ENCODE measurements at places on chromosomes 13 and 19.
A peak's percentile ranks its signal among the peaks of the same experiment; 100 is the strongest.

- no peak for DNase-seq
Observed at GRCh38 chr13:37381502-37381901, 217.1 kb downstream of the POSTN start.

DNA sequence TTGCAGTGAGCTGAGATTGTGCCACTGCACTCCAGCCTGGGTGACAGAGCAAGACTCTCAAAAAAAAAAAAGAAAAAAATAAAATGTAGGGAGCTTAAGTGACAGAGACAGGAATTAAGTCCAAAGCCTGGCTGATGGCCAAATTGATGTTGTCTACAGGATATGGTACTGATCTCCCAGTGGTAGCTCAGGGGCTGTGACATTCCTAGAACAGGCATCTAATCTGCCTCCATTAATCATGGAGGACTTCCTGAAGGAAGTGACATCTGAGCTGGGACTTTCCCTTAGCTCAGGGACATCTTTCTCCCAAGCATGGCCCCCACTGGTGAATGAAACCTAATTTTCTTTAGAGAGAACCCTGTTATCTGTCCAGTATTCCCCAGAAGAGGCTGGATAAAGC, 11.4 kb upstream of the EDDM13 start:
- no peak for DNase-seq

GRCh38 chr19:17390665-17391370, 3.2 kb downstream of the CCDC194 start:
- peak; percentile 92 for DNase-seq

- no peak for DNase-seq
Observed at GRCh38 chr13:27319404-27319803, 48.8 kb downstream of the RASL11A start.

- DNase-seq, result no peak
Observed at GRCh38 chr19:14519860-14520407, 1.7 kb upstream of the DNAJB1 start.

- DNase-seq, result no peak
Observed at GRCh38 chr19:10338940-10339339, 484 bp downstream of the ICAM3 start.

DNA sequence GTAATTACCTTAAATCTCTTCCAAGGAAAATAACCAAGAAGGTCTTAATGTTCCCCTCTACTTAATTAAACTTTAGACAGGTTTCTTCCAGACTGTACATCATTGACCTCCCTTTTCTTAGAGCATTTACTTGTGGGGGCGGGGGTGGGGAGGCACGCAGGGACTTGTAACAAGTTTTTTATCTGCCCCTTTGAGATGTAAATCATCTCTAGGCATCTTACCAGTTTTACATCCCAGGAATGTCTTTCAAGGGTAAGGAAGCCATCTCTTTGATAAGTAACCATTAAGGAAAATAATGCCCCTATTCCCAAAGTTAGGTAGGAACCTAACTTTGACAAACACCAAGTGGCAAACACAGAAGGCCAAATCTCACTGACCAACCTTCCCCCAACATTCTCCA, 528.6 kb downstream of the SUCLA2 start:
- no peak for DNase-seq

GRCh38 chr19:51651216-51651846, 4.7 kb upstream of the SIGLEC14 start:
- DNase-seq, result no peak

GRCh38 chr13:40445557-40445990, 220.9 kb downstream of the FOXO1 start:
- no peak for DNase-seq

DNA sequence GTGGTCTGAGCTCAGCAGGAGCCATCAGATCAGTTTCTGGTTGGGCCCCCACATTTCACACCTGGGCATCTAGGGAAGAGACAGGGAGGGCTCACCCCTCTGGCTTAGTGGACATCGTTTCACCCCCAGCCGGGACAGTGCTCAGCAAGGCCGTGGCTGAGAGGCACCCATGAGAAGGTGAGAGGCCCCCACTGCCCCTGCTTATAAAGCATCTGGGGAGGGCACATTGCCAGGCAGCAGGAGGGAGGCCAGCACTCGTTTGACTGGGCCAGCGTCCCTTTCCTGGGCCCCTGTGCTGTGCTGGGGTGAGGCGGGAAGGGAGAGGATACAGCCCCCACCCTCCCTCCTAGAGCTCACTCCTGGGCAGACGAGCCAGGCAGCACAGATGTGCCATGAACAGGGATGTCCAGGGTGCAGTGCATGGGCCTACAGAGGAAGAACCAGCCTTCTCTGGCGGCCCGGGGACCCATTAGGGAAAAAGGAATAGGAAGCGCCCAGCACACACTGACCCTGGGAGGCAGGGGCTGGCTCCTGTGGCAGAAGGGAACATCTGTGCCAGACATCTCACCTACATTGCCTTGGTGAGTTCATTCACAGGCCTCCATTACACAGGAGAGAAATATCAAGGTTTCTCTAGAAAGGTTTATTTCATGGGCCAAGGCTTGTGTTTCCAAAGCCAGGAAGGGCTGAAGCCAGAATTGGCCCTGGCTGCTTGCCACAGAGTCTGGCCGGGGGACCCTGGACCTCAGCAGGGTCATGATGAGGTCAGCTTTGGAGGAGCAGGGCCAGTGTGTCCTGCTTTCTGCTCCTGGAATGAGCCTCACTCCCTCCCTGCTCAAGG, 7.7 kb downstream of the AP1M1 start:
- DNase-seq, result no peak

DNA sequence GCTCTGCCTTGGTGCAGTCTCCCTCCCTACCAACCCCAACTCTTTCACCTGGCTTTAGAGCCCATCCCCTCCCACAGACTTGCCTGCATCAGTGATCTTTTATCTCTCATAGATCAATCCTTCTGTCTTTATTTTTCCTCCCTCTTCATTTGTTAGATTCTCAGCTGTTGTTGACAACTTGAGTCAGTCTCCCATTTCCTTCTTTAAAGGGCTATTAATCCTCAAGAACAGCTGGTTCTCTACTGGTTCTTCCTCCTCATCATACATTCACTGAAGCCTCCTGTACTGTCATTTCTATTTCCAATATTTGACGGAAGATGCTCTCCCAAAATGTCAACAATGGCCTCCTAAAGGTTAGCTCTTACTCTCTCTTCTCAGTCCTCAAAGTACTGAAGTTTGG, 408.2 kb downstream of the TBC1D4 start:
- DNase-seq, result no peak
